Activated CD8-positive, alpha-beta memory T cell treated with anti-CD3 and anti-CD28 coated beads for 1 hour (primary cell): ENCODE measurements at places on chromosomes 4 and X.

- no peak for DNase-seq
Measured at GRCh38 chr4:101066626-101067170, 280.6 kb downstream of the PPP3CA start.

- no peak for DNase-seq
Measured at GRCh38 chr4:85808864-85809263, 333.9 kb downstream of the ARHGAP24 start.

- DNase-seq = no peak
Measured at GRCh38 chr4:102253860-102254259, 91.4 kb downstream of the SLC39A8 start.

GRCh38 chrX:105460376-105460775 is 239.9 kb upstream of the TEX13A start:
- DNase-seq = no peak

DNA sequence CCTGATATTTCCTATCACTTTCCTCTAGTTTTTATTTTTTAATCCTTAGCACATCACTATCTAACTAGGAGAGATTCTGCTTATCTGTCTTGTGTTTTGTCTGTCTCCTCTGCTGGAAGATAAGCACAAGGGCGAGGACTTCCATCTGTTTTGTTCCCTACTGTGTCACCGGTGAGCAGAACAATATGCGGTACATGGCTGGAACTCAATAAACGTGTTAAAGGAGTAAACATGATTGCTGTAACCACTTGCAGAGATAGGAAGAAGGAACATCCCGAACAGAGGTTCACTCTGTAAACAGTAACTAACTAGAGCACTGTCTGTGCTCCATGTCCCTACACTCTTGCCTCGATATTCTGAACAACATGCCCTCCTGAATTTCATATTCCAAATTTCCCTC is 5.2 kb downstream of the HS3ST1 start:
- DNase-seq = no peak

DNA sequence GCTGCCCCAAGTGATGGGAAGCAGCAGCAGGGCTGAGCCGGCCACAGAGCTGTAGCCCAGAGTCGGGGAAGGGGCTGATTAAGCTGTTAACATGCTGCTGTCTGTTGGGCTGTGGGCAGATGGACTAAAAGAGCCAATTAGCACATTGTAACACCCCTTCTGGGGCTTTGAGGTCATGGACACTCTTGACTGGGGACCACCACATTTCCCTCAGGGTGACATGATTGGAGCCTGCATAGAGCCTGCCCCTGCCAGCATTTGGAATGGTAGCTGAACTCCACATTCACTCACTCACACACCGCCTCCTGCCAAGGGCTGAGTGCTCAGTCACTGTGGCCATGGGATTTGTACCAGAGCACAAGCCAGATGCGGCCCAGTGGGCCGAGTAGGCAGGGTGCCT is 646.9 kb downstream of the FAT4 start:
- DNase-seq = no peak

DNA sequence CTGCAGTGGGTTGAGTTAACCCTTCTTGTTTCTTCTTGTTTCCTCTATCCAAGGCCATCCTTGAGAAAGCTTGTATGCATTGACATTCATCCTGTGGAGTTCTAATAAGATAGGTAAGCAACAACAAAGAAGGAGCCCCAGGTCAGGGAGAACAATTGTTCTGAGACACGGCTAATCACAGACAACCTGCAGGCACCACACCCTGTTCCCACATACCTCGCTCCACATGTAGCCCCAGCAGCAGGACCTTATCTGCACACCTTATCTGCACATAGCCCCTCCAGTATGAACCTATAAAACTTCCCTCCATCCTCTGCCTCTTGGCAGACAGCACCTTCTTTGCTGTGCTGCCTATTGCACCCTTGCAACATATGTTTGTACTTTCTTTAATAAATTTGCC is 129.1 kb downstream of the MSL3 start:
- DNase-seq = no peak

- no peak for DNase-seq
Measured at GRCh38 chrX:65203545-65203944, 227.3 kb upstream of the ZC4H2 start.

GRCh38 chr4:26701095-26701494 is 117.2 kb downstream of the TBC1D19 start:
- no peak for DNase-seq

GRCh38 chrX:15529165-15529564 is 28.6 kb downstream of the BMX start:
- no peak for DNase-seq
